Dorsolateral prefrontal cortex (tissue), 122 donors: ENCODE measurements at places on chromosomes 11 and 22. TPM values are rescaled to one million over a fixed set of nuclear protein-coding genes. Genes with fewer than 3 reads are reported as not detected.

GRCh38 chr11:116343270-116343669, 429.5 kb downstream of the BUD13 start:
- DNase-seq, result no peak

DNA sequence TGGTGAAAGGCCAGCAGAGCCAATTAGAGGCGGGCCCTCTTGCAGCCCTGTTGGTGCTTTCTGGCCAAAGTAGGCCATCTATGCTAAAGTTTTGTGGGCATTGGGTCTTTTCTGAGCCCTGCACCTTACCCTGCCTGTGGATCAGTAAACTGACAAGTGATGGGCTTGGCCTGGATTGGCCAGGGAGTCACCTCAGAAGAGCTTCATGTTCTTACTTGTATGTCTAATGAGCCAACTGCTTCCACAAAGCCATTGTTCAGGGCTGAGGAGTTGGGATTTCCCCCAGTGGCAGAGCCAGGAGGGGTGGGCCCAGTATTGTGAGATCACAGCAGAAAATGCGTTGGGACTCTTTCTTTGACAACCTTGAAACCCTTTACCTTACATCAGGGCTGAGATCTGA, 90.4 kb downstream of the CWC15 start:
- DNase-seq, result no peak

GRCh38 chr11:11380883-11381282, 27.8 kb upstream of the CSNK2A3 start:
- DNase-seq, result no peak

DNA sequence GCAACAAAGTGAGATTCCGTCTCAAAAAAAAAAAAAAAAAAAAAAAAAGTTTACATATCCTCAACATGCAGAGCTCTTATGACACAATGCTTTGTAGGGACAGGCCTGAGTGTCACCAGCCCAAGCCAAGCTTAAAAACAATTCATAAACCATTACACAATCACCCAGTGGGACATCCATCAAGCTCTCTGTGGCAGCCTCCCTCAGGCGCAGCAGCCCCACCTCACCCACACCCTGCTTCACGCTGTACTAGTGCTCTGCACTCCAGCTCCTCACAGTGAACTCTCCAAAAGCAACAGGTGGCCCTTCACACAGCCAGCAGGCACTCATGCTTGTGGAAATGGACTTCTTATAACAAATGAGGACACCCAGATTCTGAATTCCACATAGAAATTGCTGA, 3.5 kb upstream of the FOXRED2 start:
- no peak for DNase-seq

- no peak for DNase-seq
Observed at GRCh38 chr11:72026090-72026489, 27.4 kb downstream of the IL18BP start.

ASPHD2 gene
- 10.6 TPM for total RNA-seq

BIRC3 gene
- total RNA-seq, result 2.6 TPM

SYT13 gene
- total RNA-seq, result 102 TPM
